Muscle of back (tissue), 13 donors: ENCODE measurements at places on chromosomes 7 and 10.

DNA sequence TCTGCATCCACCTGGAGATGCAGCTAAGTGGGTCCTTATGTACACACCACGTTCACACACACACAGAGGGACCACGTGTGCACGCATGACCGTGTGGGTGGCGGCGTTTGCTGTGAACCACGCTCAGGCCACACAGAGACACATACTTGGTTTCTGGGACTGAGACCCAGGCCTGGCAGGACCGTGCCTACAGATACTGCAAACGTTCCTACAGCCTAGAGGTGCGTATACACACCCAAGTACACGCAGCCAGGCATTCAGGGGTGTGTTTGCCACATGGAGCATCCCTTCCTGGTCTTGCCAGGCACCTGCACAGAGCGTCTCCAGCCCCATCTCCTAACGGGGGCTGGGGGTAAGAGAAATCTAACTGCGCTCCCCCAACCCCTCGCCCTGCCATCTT, 49.0 kb upstream of the GTF2IRD1 start:
- no peak for DNase-seq

DNA sequence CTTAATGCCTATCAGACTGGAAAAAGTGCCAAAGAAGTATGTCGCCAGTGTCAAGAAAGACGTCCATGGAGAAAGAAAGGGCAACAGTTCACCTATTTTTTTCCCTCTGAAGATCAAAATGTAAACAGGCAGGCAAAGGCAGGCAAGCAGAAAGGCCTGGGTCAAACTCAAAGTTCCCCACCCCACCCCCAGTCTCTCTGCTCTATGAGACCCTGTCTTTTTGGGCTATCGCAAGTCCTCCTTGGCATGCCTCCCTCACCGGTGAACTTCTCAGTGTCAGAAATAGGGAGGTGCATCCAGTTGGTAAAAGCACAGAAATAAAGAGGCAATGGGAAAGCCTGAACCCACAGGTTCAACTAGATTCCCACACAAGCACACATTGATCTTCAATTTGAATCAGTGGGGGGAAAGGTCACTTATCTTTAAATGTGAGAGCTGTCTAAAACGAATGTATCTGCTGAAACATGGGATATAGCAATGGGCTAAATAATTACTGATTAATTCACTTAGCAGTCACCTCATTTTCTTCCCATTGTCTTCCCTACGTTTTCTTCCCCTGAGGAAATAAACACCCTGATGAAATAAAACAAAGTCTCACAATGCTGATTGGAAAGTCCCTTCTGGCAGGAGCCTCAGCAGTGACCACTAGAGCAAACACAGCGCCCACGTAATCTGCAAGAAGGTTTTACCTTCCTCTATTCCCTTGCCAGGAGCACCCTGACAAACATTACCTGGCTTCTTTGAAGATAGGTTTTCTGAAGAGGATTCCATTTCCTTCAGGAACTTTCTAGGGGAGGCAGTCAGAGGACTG, 31.1 kb downstream of the JAZF1 start:
- no peak for DNase-seq

DNA sequence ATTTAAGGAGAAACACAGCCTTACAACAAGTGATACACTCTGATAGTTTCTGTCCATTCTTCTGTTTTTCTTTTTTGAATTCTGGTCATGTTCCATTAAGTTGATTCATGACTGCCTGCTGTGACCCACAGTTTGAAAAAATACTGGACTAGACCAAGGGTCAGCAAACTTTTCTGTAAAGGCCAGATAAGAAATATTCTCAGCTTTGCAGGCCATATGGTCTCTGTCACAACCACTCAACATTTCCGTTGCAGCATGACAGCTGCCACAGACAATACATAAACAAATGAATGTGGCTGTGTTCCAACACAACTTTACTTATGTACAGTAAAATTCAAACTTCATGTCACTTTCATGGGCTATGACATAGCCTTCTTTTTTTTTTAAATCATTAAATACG, 156.7 kb downstream of the PLXNA4 start:
- DNase-seq, result no peak

DNA sequence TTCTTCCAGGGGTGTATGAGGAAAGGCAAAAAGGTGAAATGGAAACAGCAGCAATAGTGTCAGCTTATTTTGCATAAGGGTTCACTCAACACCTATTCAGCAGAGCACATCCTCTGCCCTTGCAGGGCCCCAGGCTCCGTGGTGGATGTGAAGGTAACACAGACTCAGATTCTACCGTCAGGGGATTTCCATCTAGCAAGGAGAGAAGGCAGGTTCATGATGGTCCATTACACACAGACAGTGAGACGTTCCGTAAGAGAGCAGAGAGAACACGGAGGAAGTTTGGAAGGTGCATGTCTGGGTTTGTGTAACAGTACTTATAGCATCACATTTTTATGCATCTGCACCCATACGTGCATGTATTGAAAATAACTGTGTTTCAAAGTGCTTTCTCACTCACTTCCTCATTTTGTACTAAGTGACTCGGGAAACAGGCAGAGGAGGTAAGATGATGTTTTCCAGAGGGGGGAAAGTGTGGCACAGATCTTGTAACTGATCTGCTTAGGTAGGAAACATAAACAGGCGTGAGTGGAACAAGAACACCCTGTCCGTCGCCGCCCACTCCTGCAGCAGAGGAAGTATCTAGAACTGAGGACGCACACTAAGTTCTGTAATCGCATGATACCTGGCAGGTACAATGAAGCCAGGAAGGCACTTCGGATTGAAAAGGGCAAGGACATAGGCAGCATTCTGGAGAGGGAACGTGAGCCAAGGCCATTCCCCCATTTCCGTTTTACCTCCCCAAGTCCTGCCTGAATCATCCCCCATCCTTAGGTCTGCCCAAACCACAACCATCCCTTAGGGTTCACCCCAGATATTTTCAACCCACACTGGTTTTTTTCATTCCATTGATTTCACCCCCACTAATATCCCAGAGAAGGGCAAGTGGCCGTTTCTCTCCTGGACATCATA, 1.0 kb upstream of the ENO4 start:
- DNase-seq, result no peak

DNA sequence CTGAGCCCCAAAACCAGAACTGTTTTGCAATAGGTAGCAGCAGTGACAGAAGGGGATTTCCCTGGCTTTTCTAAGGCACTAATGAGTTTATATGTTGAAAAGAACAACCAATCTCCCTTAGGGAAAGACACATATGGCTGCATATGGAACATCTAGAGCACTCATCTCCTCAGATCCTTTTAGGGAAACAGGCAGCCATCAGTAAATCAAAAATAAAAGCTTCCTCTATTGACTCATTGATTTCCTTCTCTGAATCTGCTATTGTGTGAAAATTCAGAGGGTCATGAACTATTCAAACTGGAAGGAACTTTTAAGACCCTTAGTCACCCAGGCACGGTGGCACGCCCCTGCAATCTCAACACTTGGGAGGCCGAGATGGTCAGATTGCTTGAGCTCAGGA, 110.9 kb upstream of the NANOS1 start:
- no peak for DNase-seq

DNA sequence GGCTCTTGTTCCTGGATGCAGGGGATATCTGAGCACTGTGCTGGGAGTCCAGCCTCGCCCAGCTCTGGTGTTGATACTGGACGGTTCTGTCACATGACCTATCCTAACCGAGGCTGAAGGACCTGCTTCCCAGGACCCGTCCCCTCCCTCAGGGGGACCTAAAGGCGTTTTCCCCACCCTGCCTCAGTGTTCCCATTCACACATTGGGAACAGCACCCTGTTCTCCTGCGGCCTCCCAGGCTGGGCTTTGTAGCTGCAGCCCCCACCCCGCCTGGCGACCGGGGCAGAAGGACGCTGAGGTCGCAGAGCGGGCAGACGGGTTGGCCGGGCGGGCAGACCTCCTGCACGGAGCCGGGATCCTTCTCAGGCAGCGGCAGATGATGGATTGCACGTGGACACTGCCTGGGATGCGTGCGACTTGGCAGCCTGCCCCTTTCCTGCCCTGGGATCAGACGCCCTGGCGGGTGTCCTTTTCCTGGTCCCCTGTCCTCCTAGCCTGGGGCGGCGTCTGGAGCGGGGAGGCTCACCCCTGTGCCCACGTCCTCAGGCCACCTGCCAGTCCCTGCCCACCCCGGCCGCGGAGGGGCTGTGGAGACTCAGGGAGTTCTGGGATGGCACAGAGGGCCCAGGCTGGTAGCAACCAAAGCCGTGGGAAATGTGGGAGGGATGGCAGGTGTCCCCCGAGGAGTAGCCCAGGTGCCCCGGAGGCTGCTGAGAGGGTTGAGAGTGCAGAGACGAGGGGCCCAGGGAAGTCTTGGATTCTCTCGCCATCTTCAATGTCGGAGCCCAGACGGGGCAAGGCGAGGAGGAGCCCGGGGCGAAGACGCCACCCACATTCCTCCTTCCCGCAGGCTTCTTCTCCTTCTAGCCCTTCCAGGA, 17.2 kb upstream of the PSMG3 start:
- no peak for DNase-seq
